ENCODE measurements at places on chromosomes 11 and 22. TPM values are rescaled to one million over a fixed set of nuclear protein-coding genes. Genes with fewer than 3 reads are reported as not detected.

- no peak for DNase-seq
Measured at GRCh38 chr22:36386351-36386899, 1.3 kb downstream of the MYH9 start.

DNA sequence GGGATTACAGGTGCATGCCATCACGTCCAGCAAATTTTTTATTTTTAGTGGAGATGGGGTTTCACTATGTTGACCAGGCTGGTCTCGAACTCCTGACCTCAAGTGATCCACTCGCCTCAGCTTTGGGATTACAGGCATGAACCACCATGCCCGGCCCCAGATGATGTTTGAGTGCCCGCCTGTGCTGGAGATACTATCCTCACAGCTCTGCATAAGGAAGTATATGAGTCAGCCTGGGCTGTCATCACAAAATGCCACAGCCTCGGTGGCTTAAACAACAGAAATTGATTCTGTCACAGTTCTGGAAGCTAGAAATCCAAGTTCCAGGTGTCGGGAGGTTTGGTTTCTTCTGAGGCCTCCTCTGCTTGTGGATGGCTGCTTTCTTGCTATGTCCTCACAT lies 119.3 kb downstream of the OSBP2 start:
- DNase-seq = no peak

DNA sequence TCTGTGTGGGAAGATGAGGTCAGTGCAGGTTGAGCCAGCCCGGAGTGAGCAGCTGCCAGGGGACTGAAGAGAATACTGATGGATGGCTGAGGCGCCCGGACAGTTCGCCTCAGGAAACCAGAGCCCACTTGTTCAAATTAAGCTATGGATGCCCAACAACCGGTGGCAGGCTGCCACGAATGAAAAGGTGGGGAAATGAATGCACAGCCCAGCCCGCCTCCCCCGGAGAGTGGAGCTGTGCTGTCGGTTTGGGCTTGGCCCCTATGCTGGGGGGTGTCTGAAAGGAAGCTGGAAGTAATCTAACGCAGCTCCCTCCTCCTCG lies 21.9 kb downstream of the HSPA8 start:
- no peak for DNase-seq

GRCh38 chr11:65112546-65113360 lies 1.1 kb downstream of the TM7SF2 start:
- no peak for DNase-seq

GRCh38 chr11:11612439-11612838 lies 9.4 kb downstream of the GALNT18 start:
- no peak for DNase-seq

DNA sequence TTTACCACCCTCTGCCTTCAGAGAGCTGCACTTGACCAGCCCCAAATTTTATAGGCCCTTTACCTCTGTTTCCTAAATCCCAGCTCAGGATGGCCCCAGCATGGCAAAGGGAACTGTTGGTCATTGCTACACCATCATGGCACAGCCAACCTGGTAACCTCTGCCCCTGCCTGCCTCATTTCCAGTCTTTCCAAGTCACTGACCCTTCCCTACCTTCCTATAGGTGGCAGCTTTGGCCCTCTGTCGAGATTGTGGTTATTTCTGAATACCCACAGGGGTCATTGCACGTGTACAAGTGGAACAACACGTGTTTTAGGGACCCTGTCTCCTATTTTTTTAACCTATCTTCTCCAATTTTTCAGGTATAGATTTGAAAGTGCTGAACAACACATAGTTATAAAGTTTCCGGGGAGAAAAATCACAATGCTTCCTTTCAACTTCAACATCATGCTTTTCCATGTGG lies 2.8 kb downstream of the GALNT18 start:
- no peak for DNase-seq

DNA sequence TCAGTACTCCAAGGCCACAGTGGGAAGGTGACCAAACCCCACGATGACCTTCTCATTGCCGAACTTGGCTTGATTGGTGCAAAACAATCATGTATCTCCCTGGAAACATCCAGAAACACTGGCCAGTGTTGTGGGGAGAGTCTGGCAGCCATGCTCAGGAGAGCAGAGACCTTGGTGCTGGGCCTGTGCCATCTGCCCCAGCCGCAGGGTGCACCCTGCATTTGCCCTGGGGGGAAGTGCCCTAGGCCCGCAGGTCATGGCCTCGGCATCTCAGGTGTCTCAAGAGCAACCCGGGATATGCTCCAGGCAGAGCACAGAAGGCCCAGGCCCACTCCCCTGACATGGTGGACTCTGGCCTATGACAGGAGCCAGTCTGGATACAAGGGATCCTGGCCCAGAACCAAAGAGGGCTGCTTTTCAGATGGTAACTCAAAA lies 23.7 kb downstream of the ARVCF start:
- DNase-seq = no peak

DNA sequence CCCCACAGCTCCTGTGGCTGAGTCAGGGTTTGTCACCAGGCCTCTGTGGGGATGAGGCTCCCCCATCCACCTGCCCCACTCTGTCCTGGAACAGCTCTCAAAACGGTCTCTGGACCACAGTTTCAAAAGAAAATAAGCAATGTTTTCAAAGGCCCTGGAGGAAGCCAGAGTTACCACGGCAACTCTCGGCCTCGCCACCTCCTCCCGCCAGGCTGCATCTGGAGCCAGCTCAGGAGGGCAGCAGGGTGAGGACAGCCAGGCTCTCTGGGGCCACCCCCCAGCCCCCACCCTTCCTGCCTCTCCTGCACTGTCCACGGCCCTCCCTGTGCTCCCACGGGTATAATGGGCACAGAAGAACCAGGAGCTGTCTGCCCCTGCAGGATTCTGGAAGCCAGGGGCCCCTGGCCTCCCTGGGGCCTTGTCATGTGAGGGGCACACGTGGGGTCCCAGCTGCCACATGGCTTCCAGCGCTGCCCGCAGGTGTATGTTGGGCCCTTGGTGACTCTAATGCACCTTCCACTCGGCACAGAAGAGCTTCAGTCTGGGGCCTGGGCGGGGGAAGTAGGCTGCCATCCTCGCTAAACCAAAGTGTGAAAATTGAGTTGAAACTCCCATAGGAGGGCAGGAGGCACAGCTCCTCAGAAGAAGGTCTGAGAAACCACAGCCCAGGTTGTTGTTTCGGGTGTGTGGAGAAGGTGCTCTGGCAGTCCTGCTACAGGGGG lies 10.3 kb downstream of the CD81 start:
- no peak for DNase-seq

DNA sequence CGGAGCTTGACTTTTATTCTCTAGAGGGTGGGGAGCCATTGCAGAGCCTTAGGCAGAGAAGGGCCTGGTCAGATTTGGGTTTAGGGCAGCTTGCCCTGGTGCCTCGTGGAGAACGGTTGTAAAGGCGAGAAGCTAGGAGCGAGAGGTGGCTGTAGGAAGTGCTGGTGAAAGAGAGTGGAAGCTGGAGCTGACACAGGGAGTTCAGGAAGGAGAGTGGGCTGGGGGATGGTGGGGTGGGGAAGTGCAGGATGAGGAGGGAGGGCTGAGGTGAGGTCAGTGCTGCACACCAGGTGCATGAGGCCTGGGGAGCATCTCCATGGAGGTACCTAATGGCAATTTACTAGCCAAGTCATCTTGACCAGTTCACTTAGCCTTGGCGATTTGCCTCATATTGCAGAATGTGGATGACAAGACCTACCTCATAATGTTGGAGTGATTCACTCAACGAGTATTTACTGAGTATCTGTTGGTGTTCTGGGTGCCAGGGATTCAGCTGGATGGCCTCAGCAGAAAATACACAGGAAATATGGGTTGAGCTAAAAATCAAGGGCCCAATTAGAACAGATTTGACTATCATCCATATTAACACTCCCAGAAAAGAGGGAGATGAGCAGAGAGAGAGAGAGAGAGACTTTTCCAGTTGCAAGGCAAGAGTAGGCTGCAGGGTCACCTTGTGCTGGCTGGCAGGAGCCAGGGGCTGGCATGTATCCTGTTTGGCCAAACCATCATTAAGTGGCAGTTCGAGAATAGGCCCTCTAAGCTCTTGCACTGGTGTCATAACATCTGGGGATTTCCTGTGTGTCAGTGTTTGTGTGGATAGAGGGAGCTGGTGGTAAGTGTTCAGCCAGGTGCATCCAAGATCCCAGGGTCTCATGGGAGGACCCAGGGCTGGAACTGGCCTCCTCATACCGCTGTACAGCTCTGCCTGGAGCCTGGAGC lies 44.4 kb upstream of the CLDN5 start:
- DNase-seq = no peak

- DNase-seq = no peak
Measured at GRCh38 chr11:106295974-106296373, 218.5 kb downstream of the AASDHPPT start.

DNA sequence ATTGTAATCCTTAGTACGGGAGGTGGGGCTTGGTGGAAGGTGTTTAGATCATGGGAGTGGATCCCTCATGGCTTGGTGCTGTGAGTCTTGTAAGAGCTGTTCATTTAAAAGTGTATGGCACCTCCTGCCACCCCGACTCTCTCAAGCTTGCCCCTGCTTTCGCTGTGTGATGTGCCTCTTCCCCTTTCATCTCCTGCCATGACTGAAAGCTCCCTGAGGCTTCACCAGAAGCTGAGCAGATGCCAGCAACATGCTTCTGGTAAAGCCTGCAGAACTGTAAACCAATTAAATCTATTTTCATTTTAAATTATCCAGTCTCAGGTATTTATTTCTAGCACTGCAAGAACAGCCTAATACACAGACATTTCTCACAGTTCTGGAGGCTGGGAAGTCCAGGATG lies 40.8 kb downstream of the GAB2 start:
- DNase-seq = no peak

GRCh38 chr11:25602959-25603358 lies 729.0 kb upstream of the ANO3 start:
- no peak for DNase-seq

DNA sequence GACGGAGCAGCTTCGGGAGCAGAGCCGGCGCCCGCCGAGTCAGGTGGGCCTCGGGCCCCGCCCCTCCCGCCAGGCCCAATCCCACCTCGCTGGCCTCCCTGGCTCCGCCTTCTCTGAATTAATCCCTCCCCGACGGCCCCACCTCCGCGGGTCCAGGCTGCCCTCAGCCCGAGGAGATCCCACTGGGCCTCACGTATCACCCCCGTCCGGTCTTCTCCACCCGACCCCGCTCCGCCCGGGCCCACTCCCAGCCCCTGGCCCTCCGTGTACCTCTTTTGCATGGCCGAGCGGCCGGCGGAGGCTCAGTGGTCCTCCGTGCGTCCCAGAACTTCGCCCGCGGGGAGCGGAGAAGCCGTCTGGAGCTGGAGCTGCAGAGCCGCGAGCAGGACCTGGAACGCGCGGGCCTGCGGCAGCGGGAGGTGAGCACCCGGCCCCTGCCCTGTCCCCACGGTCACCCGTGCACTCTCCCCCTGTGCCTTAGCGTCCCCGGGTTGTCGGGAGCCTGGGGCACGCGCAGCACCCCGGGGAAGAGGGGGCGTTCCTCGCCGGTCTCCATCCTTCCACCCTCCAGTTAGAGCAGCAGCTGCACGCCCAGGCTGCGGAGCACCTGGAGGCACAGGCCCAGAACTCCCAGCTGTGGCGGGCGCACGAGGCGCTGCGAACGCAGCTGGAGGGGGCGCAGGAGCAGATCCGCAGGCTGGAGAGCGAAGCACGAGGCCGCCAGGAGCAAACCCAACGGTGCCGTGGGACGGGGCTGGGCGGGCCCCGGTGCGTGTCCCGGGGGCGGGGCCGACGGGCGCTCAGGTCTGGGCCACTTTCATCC lies 2.2 kb upstream of the CD151 start:
- DNase-seq = no peak

GRCh38 chr11:33867996-33868646 lies 23.8 kb downstream of the LMO2 start:
- no peak for DNase-seq

- DNase-seq = no peak
Measured at GRCh38 chr22:44193535-44193891, 12.8 kb downstream of the PARVG start.

DNA sequence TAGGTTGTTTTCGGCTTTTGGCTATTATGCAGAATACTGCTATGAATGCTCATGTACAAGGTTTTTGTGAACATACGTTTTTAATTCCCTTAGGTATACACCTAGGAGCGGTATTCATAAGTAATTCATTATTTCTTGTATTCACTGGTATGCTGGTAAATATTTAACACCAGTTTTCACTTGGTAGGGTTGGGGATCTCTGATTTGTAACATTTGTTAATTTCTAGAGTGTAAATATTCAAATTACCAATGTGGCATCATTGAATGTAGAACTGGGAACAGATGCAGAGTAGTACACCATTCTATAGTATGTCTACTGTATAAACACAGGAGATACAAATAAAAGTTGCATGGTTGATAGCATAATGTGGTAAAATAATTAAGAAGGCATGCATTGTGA lies 16.3 kb downstream of the GVQW3 start:
- no peak for DNase-seq

- no peak for DNase-seq
Measured at GRCh38 chr11:86212019-86212611, 32.4 kb upstream of the EED start.

- no peak for DNase-seq
Measured at GRCh38 chr11:37704791-37705190, 1106.8 kb upstream of the RAG2 start.

DNA sequence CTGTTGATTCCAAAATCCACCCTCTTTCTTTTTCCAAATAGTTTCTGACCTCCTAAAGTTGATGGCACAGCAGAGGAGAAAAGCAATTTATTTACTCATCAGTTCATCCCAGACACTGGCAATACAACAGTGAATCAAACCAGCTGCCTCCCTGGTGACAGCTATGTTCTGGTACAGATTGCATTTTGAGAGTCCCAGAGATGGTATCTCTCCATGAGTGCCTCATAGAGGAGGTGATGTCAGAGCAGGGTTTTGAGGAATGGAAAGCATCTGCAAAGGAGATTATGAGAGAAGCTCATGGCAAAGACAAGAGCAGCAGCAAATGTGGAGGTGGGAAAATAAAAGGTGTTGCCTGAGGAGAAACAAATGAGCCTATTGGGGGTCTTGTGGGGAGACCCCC lies 377.2 kb downstream of the MN1 start:
- DNase-seq = no peak

DNA sequence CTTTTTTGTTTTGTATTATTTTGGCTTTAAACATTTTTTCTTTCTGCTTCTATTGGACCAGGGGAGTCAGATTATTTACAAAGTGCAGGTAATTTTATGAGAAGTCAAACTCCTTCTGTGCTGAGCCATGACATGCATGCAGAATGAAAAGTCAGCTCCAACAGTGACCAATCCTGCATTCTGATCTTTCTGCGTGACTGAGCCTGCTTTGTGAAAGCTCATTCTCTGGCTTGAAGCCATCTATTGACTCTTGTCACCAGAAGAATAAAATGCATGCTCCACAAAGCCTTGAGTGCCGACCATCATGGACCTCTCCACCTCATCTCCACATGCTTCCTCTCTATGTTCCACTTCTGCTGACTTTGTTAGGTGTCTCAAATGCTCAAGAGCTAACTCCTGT lies 50.2 kb downstream of the MIAT start:
- no peak for DNase-seq

Gene GAB4
- not detected for total RNA-seq

Gene CEP126
- 0.58 TPM for total RNA-seq

Gene C11orf86
- not detected for total RNA-seq

Gene FZD4
- total RNA-seq = 103 TPM

Gene OR52A1
- not detected for total RNA-seq

Gene SYCE3
- total RNA-seq = 2.6 TPM

Gene KCTD14
- total RNA-seq = 2.0 TPM

Gene CRACR2B
- 13.5 TPM for total RNA-seq

Gene NEU3
- total RNA-seq = 5.3 TPM

Gene POU2AF2
- not detected for total RNA-seq

Gene OR5T1
- total RNA-seq = not detected

Gene FOSL1
- 71.4 TPM for total RNA-seq

Gene MUC2
- not detected for total RNA-seq

Gene PGM2L1
- total RNA-seq = 11.4 TPM

Data from glomerular endothelial cell (primary cell).